G401 (cell line): ENCODE measurements at places on chromosomes 7 and 10. TPM values are rescaled to one million over a fixed set of nuclear protein-coding genes. Genes with fewer than 3 reads are reported as not detected.

THSD7A gene
- not detected in 2 replicates for total RNA-seq

UPK3B gene
- total RNA-seq: 20.1 and 24.1 TPM in 2 replicates

SYT15B gene
- total RNA-seq: 0.06 TPM in 1 of 2 replicates, not detected in the other

FAS gene
- total RNA-seq: 0.31 and 4.5 TPM in 2 replicates

MYOZ1 gene
- 1.2 TPM in 1 of 2 replicates, not detected in the other for total RNA-seq

OR2A42 gene
- total RNA-seq: not detected in 2 replicates

FAM20C gene
- total RNA-seq: 12.8 and 14.8 TPM in 2 replicates

GIMAP5 gene
- not detected in 2 replicates for total RNA-seq

CDHR1 gene
- not detected in 2 replicates for total RNA-seq

SHH gene
- total RNA-seq: not detected in 2 replicates

CFAP58 gene
- 0.37 and 2.0 TPM in 2 replicates for total RNA-seq

NOLC1 gene
- 137 and 202 TPM in 2 replicates for total RNA-seq

OR9A2 gene
- total RNA-seq: not detected in 2 replicates

TBRG4 gene
- total RNA-seq: 133 and 136 TPM in 2 replicates

SUMF2 gene
- 145 and 152 TPM in 2 replicates for total RNA-seq

ST8SIA6 gene
- total RNA-seq: 0.64 TPM in 1 of 2 replicates, not detected in the other

MYH16 gene
- not detected in 2 replicates for total RNA-seq

PTN gene
- total RNA-seq: not detected in 2 replicates

C7orf57 gene
- total RNA-seq: 0.47 and 0.49 TPM in 2 replicates

GLI3 gene
- not detected in 2 replicates for total RNA-seq

NPSR1 gene
- not detected in 2 replicates for total RNA-seq

SLC26A4 gene
- total RNA-seq: 0.03 TPM in 1 of 2 replicates, not detected in the other

FEZF1 gene
- not detected in 2 replicates for total RNA-seq

LIPM gene
- total RNA-seq: not detected in 2 replicates

NPTX2 gene
- total RNA-seq: 0.03 TPM in 1 of 2 replicates, not detected in the other

STEAP2 gene
- 0.10 and 0.80 TPM in 2 replicates for total RNA-seq

EVX1 gene
- total RNA-seq: not detected in 2 replicates

MALRD1 gene
- total RNA-seq: not detected in 2 replicates

CUZD1 gene
- total RNA-seq: 1.7 and 1.8 TPM in 2 replicates

ANKRD2 gene
- 0.41 and 3.4 TPM in 2 replicates for total RNA-seq

TMEM270 gene
- total RNA-seq: not detected in 2 replicates
